ENCODE measurements at places on chromosomes 4 and X.

DNA sequence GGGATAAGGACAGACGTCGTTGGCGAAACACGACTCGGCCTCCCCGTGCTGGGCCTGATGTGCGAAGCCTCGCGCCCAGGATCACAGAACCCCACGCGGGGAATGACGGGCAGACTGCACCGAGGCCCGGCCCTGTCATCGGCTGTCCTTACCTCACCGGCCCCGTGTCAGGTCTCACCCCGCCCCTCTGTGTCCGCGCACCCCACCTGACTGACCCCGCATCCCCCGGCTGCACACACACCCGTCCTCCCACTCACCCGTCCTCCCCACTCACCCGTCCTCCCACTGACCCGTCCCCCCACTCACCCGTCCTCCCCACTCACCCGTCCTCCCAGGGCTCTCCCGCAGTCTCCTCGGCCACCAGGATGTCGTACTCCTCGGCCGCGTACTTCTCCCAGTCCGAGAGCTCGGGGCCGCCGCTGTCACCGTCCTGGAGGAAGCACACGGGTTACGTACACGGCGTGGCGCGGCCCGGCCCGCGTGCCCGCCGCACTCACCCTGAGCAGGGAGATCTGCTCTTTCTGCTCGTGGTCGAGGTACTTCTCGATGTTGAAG lies 19.8 kb upstream of the GTPBP6 start:
- DNase-seq: no peak

GRCh38 chr4:86007042-86007441 lies 352.8 kb downstream of the MAPK10 start:
- DNase-seq: no peak

GRCh38 chr4:184895012-184895695 lies 69.4 kb upstream of the ACSL1 start:
- no peak for DNase-seq

DNA sequence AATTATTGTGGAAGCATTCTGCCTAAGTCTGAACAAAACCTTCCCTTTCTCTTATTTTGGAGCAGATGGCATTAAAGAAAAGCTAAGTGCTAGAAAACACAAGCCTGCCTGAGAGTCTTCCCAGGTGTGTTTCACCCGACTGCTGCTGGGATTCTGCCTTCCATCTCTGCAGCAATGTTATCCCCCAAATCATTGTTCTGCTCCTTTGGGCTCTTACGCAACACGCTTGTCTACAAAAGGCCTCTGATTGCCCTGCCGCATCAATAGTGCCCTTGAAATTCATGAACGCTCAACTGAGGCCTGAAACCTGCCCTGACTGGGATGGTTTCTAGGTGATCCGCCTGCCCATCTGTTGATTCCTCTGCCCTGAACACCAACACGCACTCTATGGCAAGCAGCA lies 80.3 kb downstream of the SEL1L3 start:
- DNase-seq: no peak

GRCh38 chrX:110477593-110478228 lies 119.1 kb downstream of the RTL9 start:
- no peak for DNase-seq

Measured in central memory CD4-positive, alpha-beta T cell (primary cell).